ENCODE measurements at places on chromosomes 3 and 15. TPM values are rescaled to one million over a fixed set of nuclear protein-coding genes. Genes with fewer than 3 reads are reported as not detected.

The COL6A6 gene
- total RNA-seq: not detected

The GOLGA8G gene
- total RNA-seq: not detected

The PPM1M gene
- total RNA-seq: 28.2 TPM

The ADPGK gene
- 30.5 TPM for total RNA-seq

- DNase-seq: no peak
- H3K36me3 ChIP-seq: no peaks in the 10 kb centered on the region
- no peaks in the 10 kb centered on the region for H3K4me1 ChIP-seq
- no peaks in the 10 kb centered on the region for H3K27me3 ChIP-seq
Observed at GRCh38 chr3:105347625-105348302, 18.9 kb upstream of the ALCAM start.

- H3K27ac ChIP-seq: no peak overlapping the region
- no peaks in the 10 kb centered on the region for H3K27me3 ChIP-seq
- no peaks in the 10 kb centered on the region for H3K4me1 ChIP-seq
- DNase-seq: no peak
- no peaks in the 10 kb centered on the region for H3K36me3 ChIP-seq
Observed at GRCh38 chr3:22746221-22746620, 456.9 kb upstream of the UBE2E2 start.

DNA sequence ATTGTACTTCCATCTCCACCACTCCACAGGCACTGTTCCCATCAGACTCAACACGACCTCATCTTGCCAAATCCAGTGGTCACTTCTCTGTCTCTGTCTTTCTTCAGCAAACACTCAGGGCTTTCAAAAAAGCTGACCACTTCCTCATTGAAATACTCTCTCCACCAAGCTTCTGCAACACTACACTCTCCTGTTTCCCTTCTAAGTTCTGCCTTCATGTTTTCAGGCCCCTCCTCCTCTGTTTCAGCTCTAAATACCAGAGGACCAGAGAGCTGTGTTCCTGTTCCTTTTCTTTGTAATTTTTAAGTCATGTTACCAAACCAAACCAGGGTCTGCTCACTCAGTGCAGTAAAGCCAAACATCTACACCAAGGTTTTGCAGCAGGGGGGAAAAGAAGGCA lies 33.8 kb upstream of the ACP3 start:
- DNase-seq: no peak
- no peaks in the 10 kb centered on the region for H3K4me1 ChIP-seq
- H3K36me3 ChIP-seq: no peaks in the 10 kb centered on the region
- H3K4me3 ChIP-seq: no peak overlapping the region

- H3K36me3 ChIP-seq: no peaks in the 10 kb centered on the region
- no peak overlapping the region for H3K4me3 ChIP-seq
- no peaks in the 10 kb centered on the region for H3K27me3 ChIP-seq
- no peak overlapping the region for H3K27ac ChIP-seq
- H3K4me1 ChIP-seq: no peaks in the 10 kb centered on the region
- no peak for DNase-seq
Observed at GRCh38 chr3:157428853-157429252, 7.8 kb upstream of the PTX3 start.

GRCh38 chr3:108713816-108714215 lies 43.4 kb downstream of the RETNLB start:
- DNase-seq: no peak
- H3K27ac ChIP-seq: no peak overlapping the region
- H3K4me1 ChIP-seq: no peaks in the 10 kb centered on the region
- no peaks in the 10 kb centered on the region for H3K27me3 ChIP-seq

GRCh38 chr3:38235466-38235865 lies 30.1 kb upstream of the SLC22A13 start:
- no peaks in the 10 kb centered on the region for H3K27me3 ChIP-seq
- DNase-seq: no peak
- no peak overlapping the region for H3K27ac ChIP-seq
- no peaks in the 10 kb centered on the region for H3K4me1 ChIP-seq

- H3K36me3 ChIP-seq: peaks cover 24% of the 10 kb centered on the region
- H3K4me1 ChIP-seq: no peaks in the 10 kb centered on the region
- no peak overlapping the region for H3K4me3 ChIP-seq
- no peak for DNase-seq
- no peaks in the 10 kb centered on the region for H3K27me3 ChIP-seq
Observed at GRCh38 chr3:71011565-71012287, 571.8 kb downstream of the FOXP1 start.

GRCh38 chr3:157590273-157590672 lies 87.1 kb upstream of the VEPH1 start:
- H3K36me3 ChIP-seq: no peaks in the 10 kb centered on the region
- no peak overlapping the region for H3K27ac ChIP-seq
- no peaks in the 10 kb centered on the region for H3K27me3 ChIP-seq
- H3K4me1 ChIP-seq: no peaks in the 10 kb centered on the region
- no peak overlapping the region for H3K4me3 ChIP-seq
- DNase-seq: no peak

GRCh38 chr15:101390462-101390861 lies 95.4 kb upstream of the SNRPA1 start:
- no peak overlapping the region for H3K27ac ChIP-seq
- no peaks in the 10 kb centered on the region for H3K36me3 ChIP-seq
- no peaks in the 10 kb centered on the region for H3K27me3 ChIP-seq
- no peak overlapping the region for H3K4me3 ChIP-seq
